ENCODE measurements at places on chromosomes 16 and 17.

GRCh38 chr16:54998834-54999233 lies 68.2 kb downstream of the IRX5 start:
- DNase-seq = no peak

DNA sequence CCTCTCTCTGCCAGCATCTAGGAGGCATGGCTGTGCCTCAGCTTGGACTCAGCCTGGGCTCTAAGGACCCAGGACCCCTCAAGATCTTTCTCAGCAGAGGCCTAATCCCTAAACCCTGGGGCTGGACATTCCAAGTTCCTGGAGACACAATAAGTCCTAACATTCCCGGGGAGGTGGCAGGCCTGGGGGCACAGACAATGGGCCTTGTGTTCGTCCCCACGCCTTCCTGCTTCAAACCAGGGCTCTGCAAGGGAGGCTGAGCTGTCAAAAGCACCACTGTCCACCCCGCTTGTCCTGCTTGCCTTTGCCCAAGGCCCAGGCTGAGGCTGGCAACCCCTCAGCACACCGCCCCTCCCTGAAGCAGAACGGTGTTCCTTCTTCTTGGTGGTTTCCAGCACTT lies 13.7 kb downstream of the SDK2 start:
- DNase-seq = no peak

- peak; percentile 84 for DNase-seq
Observed at GRCh38 chr17:59565959-59566324, 532 bp downstream of the DHX40 start.

DNA sequence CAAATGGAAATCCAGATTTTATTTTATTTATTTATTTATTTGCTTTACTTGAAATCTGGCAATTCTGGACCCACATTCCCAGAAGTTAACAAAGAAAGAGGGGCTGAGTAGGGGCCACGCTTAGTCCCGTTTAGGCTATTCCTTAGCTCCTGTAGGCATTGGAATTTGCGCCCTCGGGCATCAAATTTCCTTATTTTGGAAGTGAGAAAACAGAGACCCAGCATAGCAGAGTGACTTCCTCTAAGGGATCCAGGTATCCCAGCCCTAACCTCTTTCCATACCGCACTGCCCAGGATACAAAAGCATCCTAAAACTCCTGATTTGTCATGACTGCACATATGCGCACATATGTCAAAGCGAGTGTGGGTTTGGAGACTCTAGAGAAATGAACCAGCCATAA lies 19.0 kb upstream of the SMG1 start:
- DNase-seq = no peak

GRCh38 chr16:56980792-56981724 lies 8.3 kb upstream of the NLRC5 start:
- no peak for DNase-seq

GRCh38 chr17:81044428-81044763 lies 9.4 kb downstream of the BAIAP2 start:
- DNase-seq = no peak

- DNase-seq = no peak
Observed at GRCh38 chr16:31186930-31187807, 7.2 kb downstream of the FUS start.

DNA sequence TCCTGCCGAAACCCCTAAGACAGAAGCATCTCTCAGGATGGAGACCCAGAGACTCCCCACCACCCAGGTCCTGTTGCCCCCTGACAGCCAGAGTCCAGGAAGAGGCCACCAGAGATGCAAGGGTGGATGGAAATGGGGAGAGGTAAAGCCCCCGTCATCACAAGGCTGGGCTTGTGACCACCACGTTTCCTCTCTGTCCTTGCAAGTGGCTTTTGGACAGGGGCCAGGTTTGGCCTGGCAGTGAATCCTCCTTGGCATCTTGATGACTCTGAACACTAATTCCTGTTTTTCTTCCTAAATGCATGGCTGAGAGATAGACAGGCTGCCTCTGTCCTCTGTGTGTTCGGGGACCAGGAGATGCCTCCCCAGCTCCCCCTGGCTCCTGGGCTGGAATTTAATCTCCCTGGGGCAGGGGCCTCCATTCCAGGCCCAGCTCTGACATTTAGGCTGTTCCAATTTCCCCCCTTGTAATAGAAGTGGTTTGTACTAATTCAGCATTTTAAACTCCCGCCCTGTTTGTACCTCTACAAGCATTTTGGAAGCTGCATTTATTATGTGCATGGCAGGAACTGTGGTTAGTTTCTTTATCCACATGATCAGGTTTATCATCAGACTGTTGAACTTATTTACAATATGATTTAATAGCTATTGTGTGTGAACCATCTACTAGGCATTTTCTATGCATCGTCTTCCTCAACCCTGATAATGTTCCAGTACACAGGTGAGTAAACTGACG lies 116.1 kb upstream of the IRX6 start:
- no peak for DNase-seq

- DNase-seq = no peak
Observed at GRCh38 chr17:73240561-73240960, 21.1 kb downstream of the CPSF4L start.

DNA sequence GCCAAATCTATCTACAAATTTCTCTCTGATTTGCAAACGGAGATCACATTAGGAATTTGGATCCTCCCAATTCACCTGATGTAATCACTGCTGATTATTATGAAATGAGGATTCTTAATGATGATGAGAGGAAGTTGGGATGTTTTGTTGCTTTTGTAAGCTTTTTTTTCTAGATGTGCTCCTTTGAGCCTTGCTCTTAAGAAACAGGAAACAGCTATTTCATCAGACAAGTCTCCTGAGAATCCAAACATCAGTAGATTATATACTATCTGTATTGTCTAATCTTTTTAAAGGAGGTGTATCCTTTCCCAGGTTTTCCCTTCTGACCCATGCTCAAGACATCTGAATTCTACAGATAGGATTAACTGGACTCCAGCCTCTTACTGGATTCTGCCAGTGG lies 73.3 kb downstream of the KIF2B start:
- no peak for DNase-seq

DNA sequence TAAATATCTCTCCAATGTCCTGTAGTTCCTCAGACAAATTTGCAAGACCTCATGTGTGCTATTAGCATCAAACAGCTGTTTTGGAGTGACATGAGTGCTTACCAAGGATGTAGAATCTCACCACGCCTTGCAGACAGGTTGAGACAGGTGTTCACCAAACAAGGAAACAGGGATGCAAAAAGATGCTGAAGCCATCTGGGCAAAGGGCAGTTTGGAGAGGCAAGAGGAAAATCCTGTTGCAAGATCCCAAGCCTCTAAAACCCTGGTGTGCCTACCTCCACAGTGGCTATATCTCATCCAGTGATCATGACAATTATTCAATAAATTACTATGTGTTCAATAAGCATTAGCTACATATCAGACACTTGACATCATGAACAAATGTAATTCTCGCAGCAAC lies 373.7 kb downstream of the SOX9 start:
- DNase-seq = no peak

DNA sequence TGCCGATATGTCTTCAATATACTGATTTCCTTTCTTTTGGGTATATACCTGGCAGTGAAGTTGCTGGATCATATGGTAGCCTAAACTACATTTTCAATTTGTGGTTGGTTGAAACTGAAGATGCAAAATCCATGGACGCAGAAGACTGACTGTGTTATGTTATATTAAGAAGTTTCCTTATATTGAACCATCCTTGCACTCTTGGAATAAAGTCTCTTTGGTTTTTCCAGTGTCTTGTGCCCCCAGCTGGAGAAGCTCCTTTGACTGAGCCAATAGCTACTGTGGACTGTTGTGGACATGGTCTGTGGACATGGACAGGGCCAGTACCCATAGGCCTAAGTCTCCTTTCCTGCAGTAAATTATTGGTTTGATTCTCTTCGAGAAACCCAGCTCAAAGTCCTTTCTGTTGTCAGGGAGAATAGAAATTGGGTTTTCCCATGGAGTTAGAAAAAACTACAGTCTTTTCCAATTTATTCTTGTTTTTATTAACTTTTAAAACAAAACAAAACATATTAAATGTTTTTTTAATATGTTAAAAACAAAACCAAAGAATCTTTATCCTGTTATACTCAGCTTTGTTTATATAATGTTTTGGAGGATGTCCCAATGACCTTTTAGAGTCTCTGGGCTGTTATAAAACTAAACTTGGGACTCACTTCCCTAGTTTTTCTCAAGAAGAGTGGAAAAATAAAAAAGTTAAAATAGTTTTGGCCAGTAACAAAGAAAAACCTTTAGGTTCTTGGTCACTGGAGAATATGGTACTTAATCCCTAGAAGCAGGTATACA lies 15.2 kb upstream of the IL34 start:
- no peak for DNase-seq

DNA sequence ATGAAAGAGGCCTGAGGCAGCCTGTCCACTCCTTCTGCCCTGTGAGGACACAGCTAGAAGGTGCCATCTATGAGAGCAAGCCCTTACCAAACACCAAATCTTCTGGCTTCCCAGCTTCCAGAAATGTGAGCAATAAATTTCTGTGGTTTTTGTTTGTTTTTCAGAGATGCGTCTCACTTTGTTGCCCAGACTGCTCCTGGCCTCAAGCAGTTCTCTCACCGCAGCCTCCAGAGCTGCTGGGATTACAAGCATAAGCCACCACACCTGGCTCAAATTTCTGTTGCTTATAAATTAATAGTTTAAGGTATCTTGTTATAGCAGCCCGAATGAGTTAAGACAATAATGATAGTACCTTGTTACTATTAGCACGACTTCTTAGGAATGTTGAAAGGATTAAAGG lies 12.5 kb upstream of the SLC16A11 start:
- DNase-seq = no peak

GRCh38 chr17:63984651-63985386 lies 12.1 kb upstream of the SCN4A start:
- peak; percentile 88 for DNase-seq

GRCh38 chr17:45155029-45155428 lies 6.6 kb upstream of the HEXIM2 start:
- DNase-seq = no peak

DNA sequence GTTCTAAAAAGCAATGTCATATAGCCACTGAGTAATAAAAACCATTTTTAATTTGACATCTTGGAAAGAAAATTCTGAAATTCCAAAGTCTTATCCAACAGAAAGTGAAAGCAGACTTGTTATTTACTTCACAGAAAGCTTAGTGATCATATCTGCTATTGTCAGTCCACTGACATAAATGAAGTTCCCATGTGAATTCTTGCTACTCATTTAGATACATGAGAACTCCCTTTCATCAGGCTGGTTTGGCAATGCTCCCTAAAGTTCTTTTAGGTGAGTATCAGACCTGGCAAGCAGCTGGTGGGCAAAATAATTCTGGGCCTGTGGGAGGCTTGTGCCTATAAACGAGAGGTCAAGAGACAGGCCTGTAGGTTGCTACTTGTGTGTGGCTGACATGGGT lies 23.4 kb downstream of the NME2 start:
- no peak for DNase-seq

DNA sequence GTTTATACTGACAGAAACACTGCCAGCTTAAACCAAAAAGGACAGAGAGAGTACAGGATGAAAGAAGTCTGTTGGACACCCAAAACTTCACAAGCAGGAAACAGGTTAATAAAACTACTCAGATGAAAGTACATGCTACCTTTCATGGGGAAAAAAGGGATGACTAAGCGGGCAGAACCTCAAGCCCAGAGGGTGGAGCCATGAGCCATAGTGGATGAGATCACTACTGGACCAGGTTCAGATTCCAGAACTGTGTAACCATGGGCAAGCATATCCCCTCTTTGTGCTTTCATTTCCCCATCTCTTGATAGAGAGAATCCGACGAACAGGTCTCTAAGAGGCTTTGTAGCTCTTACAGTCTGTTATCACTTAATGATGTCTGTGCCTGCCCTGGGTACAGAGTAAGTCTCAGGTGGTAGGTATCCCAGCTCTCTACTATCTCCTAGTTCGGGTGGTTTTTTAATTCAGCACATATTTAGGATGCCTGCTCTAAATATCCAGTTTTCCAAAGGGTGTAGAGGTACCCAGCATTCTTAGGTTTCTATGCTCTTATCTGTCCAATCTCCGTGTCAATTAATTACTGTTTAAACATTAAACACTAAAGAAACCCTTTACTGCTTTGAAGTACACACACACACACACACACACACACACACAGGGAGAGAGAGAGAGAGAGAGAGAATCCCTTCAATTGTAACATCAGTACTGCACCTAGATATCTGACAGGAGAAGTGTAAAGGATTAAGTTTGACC lies 206.7 kb downstream of the ZNF423 start:
- DNase-seq = no peak

DNA sequence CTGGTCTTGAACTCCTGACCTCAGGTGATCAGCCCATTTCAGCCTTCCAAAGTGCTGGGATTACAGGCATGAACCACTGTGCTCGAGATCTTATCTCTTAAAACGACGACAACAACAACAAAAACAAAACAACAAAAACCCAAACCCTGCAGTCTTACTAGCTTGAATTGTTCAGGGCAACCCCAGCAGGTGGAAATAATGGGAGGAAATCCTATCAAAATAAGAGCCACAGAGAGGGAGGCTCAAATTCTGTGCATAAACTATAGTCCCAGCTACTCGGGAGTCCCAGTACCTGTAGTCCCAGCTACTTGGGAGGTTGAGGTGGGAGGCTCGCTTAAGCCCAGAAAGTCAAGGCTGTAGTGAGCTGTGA lies 16.5 kb upstream of the ATP6V0A1 start:
- no peak for DNase-seq

GRCh38 chr17:44826123-44826790 lies 3.8 kb downstream of the GJC1 start:
- DNase-seq = no peak

GRCh38 chr17:20059728-20060188 lies 50.6 kb downstream of the SPECC1 start:
- DNase-seq = no peak

GRCh38 chr17:82751171-82751570 lies 694 bp upstream of the TBCD start:
- DNase-seq = no peak

DNA sequence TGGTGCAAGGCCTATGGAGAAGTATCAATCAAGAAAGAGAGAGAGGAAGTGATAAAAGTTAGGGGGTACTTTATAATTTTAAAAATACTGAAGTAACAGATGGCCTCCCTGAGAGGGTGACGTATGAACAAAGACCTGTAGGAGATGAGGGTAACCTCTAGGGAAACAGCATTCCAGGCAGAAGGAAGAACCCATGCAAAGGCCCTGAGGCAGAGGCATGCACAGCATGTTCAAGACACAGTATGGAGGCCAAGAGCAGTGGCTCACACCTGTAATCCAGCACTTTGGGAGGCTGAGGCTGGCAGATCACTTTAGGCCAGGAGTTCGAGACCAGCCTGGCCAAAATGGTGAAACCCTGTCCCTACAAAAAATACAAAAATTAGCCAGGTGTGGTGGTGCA lies 192.6 kb upstream of the AXIN2 start:
- DNase-seq = no peak

GRCh38 chr17:3157218-3157617 lies 29.9 kb upstream of the OR1G1 start:
- no peak for DNase-seq

DNA sequence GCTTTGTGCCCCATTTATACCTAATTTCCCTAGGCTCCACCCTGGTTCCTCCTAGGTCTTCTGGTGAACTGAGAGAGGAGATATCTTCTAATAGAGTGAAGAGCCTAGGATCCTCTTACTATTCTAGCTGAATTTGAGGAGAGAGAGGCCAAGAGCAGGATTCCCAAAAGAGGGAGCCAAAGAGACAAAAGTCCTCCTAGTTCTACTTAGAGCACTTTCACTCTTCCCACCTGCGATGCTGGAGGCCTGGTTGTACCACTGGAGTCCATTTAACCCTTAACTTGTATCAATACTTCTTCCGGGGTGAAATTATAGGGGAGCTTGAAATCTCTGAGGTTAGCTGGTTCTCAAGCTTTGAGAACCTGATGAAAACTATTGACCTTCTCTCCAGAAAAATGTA lies 3.4 kb upstream of the SSH2 start:
- peak; percentile 7 for DNase-seq
